ENCODE measurements at places on chromosomes 2 and 18.

DNA sequence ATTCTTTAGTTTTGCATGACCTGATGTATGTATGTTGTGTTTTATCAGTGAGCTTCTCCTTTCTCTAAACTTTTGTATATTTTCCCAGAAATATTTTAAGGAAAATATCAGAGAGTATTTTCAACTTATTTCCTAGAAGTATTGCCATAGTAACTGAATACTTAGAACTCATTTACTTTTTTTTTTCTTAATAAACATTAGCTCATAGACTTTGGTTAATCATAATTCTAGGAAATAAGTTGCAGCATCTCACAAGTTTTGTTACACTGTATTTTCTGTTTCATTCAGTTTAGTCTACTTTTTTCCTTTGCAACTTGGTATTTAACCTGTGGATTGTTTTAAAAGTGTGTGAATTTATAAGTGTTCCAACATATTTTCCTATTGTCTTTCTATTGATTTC, 27.5 kb downstream of the SMCHD1 start:
- DNase-seq: no peak

- no peak for DNase-seq
Measured at GRCh38 chr2:197919487-197919886, 115.1 kb downstream of the PLCL1 start.

DNA sequence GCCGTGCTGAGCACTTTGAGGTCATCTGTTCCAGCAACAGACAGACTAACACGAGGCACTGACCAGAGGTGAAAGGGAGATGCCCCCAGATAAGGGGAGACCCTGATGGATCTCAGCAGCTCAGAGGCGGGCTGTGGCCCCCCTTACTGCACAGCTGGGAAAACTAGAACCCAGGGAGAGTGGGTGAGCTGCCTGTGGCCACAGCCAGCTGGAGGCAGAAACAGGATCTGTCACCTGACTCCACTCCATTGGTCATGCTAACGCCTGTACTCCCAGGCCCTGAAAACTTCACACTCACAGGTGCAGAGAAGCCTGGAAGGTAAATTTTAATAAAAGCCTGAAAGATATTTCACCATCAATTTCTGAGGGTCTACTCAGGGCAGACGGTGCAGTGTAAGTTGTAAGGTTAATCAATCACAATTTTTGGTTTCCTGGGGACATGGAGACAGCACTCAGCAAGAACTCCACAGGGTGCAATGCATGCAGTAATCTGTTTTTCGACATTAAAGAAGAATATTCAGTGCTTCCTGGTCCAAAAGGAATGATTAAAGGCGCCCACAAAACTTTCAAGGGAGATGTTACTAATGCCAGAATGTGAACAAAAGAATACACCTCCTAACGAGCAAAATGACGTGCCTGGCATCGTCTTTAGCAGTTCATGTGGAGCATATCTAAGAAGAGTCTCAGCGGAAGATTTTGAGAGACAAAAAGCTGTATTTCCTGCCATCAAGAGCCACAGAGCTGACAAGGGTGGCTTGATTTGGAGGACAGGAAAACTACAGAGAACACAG, 173.4 kb downstream of the EIPR1 start:
- DNase-seq: no peak

DNA sequence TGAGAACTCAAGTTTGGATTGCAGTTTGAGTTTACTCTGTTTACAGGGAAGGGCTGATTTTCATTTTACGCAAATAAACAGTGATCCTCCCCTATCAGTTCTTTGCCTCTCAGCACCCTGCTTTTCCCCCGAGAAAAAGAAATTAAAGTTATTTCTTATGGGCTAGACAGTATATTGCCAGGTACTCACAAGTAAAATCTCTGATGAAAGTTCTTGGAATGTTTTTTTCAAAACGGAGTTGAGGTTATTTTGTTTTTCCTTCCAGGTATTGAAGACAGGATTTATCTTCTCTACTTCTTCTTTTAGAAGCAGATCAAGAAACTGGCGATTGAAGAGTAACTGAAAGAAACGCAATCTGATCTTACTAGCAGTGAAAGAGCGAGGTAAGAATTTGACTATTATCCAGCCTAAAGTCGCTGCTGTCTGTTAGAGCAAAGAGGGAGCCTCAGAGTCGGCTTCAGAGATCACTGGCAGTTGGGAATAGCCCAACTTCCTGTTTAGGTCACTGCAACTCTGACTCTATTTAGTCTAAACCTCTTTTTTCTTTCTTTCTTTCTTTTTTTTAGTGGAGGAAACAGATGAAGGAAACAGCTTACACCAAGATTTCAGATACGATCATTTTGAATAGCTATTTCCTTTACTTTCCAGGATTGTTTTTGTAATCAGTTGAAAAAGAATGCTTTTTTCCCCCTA, at the start of gene TFPI:
Gene TFPI, minus strand, starts transcription at position 425 of the 693 bp plus-strand sequence. CDS start 50,667 bp downstream, outside the sequence.
- no peak for DNase-seq

DNA sequence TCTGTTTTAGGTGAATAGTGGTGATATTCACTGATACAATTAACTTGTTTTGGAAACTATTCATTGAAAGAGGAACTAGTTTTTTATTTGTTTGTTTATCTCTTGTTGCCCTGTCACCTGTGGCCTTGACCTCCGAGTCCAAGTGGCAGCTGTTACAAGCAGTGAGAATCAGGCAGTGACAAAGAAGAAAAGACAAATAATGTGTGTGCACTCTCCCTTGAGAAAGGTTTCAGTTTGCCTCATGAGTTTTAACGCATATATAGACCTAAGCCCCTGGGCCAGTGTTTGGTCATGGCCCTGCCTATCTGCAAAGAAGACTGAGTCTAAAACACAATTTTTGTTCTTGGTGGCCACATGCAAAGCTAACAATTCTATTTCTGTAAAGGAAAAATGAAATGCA, 15.3 kb downstream of the KYNU start:
- no peak for DNase-seq

GRCh38 chr18:25097057-25097456, 254.9 kb downstream of the ZNF521 start:
- DNase-seq: no peak

DNA sequence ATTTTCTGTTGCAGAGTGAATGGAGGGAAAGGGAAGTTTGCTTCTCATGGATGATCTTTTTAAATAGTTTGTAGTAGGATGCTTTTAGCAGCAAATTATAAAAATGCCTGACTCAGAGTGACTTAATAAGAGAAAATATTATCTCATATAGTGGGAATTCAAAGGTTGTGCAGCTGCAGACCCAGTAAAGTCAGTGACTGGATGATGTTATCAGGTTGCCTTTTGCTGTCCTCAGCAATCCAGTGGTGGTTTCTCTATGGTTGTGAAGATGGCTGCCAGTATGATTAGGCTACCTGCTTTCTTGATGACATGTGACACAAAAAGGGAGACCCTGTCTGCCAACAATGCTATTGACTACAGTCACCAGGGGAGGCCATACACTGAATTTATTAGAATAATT, 184.8 kb downstream of the DIS3L2 start:
- no peak for DNase-seq

GRCh38 chr2:176156301-176156806, 753 bp upstream of the HOXD3 start:
- no peak for DNase-seq

DNA sequence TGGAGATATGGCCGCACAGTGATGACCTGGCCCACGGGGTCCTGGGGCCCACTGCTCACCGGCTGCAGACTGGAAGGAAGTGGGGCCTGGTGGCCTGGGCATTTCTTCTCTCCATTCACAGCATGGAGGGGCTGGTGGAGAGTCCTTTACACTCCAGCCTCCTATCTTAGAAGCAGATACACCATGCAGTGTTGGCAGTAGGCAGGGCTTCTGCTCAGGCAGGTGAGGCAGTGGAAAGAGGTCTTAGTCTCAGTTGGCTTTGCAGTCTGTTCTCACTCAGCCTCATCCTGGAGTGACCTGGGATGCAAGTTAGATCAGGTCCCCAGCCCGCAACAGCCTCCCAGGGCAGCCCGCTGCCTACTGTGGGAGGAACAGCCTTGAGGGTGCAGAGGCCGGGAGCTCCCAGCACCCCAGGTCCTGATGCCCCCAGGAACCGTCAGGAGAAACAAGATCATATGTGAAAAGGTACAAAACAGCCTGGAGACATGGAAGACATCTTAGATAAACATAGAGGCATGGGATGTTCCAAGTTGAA, 45.8 kb upstream of the OTOS start:
- DNase-seq: no peak

DNA sequence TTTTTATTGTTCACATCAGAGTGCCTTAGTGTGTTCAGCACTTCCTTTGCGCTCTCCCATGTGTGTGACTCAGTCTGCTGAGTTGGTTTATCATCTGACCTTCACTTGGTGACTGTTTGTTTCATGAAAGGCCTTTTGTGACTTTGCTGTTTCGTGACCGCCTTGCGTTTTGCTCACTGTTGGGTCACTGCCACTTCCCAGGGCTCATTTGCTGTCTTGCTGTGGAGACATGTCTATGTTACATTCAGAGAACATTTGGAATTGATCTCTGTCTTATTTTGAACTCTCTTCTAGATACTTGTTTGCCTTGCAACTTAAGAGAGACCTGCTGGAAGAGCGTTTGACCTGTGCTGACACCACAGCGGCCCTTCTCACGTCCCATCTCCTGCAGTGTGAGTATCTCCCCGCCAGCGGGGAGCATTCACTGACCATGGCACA, 54.7 kb downstream of the FARP2 start:
- no peak for DNase-seq

- DNase-seq: no peak
Measured at GRCh38 chr2:138298900-138299299, 202.7 kb upstream of the SPOPL start.

DNA sequence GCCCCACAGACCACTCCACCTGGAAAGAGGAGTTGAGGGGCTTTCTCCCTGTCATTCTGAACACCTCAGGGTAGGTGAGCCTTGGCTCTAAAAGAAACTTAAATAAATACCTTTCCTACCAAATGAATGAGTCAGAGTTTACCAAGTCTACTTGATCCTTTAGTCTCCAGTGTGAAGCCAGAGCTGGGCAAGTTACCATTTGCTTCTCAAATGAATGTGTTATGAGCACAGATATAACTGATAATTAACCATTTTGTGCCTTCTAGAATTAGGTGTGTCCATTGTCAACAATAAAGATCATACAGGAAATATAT, 347.7 kb downstream of the KIAA1328 start:
- no peak for DNase-seq

DNA sequence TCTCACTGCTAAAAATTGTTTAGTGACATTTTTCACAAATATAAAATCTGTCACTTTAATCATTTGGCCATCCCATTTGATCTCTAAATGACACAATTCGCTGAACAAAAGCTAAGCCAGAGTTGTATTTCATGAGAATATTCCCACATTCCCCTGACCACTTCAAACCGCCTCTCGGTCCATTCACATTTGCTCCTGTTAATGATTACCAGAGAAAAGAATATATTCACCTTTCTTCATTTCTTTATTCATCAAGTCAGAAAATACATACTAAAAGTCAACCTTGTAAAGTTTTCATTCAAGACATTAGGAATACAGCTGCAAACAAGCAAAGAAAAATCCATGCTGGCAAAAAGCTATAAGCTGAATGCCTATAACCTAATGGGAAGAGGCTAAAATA, 225.5 kb downstream of the DOK6 start:
- DNase-seq: no peak

DNA sequence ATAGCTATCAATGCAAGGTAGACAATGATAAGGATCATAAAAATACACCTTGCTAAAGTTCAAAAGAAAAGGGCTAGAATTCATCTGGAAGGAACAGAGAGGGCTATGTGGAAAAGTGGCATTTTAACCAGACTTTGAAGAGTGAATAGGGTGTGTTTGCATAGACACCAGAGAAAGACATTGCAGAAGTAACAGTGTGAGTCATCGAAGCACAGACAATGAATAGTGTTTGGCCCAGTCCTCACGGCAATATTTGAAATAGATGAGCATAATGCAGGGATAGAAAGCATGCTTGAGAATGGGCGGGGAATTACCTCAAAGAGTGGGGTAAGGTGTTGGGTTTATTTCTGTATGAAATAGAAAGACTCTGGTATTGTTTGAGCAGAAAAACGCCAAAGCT, 24.2 kb downstream of the MYT1L start:
- DNase-seq: no peak

DNA sequence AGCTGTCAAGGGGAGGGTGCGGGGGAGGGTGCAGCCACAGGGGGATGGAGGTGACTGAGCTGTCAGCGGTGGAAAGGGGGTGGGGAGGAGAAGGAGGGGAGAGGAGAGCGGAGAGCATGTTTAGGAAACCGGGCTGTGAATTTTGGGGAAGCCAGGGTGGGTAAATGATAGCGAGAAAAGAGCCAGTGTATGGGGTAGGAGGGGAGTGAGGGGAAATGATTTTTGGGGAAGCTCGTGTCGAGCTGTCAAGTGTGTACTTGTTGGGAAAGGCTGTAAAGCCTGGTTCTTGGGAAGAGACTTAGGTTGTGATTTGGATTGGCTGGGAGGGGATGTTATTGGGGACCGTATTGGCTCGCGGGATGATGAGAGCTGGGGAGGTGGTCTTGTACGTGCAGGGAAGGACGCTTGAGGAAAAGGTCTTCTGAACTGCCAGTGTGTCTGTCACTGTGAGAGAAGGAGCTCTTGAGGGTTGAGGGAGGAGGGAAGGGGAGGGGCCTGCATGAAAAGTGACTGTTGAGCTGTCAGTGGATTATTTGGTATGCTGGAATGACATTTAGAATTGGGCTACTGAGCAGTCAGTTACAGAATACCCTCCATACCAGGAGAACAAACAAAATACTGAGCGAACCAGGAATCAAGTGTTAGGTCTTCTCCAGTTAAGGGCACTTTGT, 1.0 kb downstream of the UBR3 start:
- no peak for DNase-seq

DNA sequence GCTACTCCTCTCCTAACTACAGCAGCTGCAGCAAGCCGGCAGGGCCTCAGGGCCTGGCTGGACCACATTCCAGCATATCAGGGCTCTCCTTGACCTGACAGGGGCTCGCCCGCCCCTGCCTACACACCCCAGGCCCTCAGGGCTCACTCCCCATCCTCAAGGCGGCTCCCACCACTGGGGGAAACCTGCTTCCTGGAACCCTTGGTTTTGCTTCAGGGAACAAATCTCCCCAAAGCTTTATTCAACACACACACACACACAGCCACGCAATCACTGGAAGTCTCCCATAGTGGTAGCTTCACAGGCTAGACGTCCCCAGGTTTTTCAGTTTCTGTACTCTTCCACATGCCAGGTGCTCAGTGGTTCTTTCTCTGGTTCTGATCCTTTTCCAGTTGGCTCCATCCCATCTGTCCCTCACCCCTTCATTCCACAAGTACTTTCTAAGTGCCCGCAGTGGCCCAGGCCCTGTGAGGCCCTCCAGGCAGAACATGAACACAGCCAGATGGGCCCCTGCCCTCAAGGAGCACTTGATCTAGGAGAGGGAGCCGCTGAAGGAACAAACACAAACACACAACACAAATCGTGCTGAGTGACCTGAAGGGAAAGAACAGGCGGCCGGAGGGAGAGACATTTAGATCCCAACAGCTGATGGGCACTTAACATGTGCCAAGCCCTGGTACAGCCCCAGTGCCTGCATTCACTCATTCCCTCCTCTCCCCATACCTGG, 51.1 kb downstream of the TNS1 start:
- no peak for DNase-seq

GRCh38 chr2:151771599-151772358, 37.5 kb upstream of the NEB start:
- peak; percentile 59 for DNase-seq

GRCh38 chr2:214960677-214961076, 151.2 kb upstream of the BARD1 start:
- DNase-seq: peak; percentile 1

- peak; percentile 34 for DNase-seq
Measured at GRCh38 chr2:64644458-64645382, 9.0 kb downstream of the SERTAD2 start.

Data from AG09309 (cell line).